ENCODE measurements at places on chromosomes 7 and 10. TPM values are rescaled to one million over a fixed set of nuclear protein-coding genes. Genes with fewer than 3 reads are reported as not detected.

DNA sequence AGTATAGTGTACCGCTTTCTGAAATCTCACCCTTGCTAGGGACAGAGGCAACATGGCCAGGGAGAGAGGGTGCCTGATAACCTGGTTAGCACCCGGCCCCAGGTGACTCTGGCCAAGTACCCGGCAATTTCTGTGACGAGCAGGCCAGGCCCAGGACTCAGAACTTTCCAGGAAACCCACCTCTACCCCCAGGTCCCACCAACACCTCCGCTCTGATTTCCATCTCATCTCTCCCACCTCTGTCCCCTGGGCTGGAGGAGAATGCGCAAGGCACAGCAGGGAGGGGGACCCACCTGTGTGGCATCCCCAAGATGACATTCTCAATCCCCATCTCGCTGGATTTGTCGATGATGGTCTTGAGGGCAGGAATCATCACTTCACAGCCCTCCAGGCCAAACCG is 11.6 kb downstream of the OGDHL start:
- DNase-seq, result no peak

DNA sequence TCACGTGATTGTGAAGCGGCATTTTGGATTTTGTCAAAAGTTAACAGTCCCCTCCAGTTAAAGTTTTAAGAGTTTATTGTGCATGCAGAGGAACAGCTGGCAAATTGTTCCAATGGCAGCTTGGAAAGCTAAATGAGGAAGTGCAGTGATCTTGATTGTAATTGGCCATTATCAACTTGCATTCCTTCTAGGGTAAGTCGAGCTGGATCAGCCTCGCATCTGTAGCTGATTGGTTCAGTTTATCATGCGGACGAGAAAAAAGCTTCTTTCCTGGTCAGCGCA is 566 bp downstream of the ZNF789 start:
- no peak for DNase-seq

DNA sequence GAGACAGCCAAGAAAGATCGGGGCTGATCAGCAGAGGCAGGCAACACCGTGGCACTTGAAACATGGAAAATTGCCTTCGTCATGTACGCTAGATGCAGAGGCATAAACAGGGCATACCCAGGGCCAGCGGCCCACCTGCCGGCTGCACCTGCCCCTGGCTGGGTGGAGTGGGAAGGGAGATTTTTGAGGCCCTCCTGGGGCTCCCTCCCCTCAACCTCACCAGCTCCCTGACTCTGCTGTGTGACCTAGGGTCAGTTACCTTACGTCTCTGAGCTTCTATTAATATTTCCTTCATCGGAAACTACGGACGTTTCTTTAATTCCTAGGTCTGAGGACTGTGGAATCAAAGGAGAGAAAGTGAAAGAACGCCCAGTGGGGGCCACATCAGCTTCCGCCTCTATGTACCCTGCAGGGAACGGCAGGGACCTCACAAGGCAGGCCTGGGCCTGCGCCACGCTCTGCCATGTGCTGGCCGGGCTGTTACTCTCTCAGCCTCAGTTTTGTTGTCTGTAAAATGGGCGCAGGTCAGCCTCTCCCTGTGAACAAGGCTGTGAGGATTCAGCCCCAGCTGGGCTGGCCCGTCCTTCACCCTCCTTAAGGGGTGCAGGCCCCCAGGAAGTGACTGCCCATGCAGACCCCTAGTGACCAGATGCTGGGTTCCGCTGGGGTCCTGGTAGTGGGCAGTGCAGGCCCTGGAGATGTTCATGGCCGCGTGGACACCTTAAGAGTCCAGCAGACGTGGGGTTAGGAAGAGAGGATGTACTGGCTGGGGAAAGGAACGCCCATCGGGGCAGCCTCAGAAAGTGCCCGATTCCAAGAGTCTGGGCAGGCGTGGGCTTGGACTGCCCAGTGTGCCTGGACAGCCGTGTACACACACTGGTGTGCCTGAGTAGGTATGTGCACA is 22.7 kb downstream of the ELFN1 start:
- DNase-seq, result no peak

DNA sequence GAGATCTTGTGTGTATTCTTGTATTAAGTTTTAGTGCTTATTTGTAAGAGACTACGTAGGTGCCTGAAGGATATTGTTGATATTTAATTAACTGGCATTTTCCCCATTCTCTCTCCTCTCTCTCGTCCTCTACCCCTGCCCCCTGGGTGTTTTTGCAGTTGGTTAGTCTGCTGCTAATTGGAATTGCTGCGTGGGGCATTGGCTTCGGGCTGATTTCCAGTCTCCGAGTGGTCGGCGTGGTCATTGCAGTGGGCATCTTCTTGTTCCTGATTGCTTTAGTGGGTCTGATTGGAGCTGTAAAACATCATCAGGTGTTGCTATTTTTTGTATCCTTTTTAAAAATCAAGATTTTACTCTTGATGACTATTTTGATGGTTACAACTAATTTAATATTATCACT is 22.5 kb downstream of the TSPAN13 start:
- no peak for DNase-seq

- DNase-seq, result no peak
These were observed 31.1 kb upstream of the FBXW4 start for GRCh38 chr10:101726115-101726387.

GRCh38 chr7:134513169-134513752 is 14.1 kb upstream of the AKR1B10 start:
- no peak for DNase-seq

GRCh38 chr7:71251706-71252105 is 119.8 kb downstream of the GALNT17 start:
- no peak for DNase-seq

DNA sequence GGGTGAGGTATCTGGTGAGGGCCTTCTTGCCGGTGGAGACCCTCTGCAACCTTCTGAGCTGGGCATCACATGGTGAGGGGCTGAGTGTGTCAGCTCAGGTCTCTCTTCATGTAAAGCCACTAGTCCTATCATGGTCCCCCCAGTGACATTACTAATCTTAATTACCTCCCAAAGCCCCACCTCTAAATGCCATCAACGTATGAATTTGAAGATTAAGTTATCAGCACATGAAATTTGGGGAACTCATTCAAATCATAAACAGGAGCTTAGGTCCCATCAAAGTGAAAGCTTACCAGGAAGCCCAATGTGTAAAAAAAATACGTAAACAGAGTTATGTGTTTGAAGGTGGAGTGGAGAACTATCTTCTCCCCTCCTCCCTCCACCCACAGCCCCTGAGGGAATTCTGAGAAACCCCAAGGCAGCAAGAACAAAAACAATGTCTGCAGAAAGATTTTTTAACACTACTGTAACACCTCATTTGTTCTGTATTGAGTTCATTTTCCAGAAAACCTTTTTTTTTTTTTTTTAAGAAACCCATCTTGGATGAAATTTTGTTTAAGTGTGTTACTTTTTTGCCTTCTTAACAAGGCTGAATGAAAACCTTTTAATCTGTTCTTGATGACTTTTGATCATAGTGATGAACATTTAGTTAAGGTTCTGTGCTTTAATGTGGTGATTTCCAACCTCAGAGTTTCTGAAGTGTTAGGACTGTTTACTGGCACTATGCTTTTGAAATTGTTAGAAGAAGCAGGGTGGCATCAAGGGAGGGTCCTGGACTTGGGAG is 19.1 kb upstream of the PCGF5 start:
- DNase-seq, result no peak

DNA sequence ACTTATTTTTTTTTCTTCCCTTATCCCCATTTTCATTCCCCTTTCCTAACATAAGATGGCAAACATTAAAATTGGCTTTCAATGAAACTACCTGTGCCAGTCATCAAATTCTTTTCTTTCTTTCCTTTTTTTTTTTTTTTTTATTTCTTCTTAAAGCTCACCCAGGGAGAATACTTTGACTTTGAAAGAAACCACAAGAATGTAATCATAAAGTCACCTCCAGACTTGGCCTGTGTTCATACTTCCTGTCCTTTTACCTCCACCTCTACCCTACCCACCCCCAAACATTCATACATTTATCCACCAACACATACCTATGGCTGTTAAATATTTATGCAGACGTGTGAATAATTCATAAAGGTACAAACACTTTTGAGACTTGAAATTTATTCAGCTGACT is 254.6 kb downstream of the SLC25A13 start:
- DNase-seq, result no peak

DNA sequence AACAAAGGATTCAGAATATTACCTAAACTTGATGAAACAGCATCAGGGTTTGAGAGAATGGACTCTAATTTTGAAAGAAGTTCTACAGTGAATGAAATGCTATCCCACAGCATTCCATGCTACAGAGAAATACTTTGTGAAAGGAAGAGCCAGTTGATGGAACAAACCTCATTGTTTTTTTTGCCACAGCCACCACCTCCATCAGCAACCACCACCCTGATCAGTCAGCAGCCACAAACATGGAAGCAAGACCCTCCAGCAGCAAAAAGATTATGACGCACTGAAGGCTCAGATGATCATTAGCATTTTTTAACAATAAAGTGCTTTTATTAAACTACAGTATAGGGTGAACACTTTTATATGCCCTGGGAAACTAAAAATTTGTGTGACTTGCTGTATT is 98.7 kb downstream of the LRRC4 start:
- DNase-seq, result no peak

DNA sequence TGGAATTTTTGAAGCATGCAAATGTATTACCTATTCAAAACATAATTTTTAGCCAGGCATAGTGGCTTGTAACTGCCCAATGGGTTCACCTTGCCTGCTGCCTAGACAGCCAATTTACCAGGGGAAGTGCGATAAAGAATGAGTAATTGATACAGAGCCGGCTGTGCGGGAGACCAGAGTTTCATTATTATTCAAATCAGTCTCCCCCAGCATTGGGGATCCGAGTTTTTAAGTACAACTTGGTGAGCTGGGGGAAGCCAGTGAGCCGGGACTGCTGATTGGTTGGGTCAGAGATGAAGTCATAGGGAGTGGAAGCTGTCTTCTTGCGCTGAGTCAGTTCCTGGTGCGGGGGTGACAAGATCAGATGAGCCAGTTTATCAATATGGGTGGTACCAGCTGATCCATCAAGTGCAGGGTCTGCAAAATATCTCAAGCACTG is 29.1 kb upstream of the NRBF2 start:
- DNase-seq, result no peak

GRCh38 chr7:149109969-149110368 is 16.2 kb downstream of the ZNF425 start:
- DNase-seq, result no peak

CPXM2 gene
- 0.92 TPM for total RNA-seq

RTKN2 gene
- total RNA-seq, result 0.93 TPM

Measured in liver (tissue), 10 donors.